ENCODE measurements at places on chromosomes 5 and 9.

DNA sequence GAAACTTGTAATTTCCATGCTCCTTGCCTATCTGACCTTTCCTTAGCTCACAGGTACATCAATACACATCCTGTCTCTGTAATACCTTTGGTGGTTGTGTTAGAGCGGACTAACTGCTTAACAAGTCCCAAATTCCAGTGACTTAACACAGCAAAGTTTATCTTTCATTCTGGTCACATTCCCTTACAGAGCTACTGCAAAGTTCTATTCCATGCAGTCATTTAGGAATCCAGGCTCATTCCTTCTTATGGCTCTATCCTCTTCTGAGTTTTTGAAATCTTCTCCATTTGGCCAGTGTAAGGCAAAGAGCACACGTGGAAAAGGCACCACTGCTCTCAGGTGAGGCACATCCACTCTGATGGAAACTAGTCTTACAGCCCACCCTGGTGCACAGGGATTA lies 238.6 kb upstream of the ANKRD55 start:
- no peak for DNase-seq

- DNase-seq: no peak
These were observed 52.2 kb downstream of the SLC36A1 start for GRCh38 chr5:151499501-151500035.

- no peak for DNase-seq
These were observed 60.1 kb upstream of the SLC30A5 start for GRCh38 chr5:69033690-69034089.

- DNase-seq: no peak
These were observed 339.7 kb downstream of the TMEM232 start for GRCh38 chr5:110386782-110387181.

DNA sequence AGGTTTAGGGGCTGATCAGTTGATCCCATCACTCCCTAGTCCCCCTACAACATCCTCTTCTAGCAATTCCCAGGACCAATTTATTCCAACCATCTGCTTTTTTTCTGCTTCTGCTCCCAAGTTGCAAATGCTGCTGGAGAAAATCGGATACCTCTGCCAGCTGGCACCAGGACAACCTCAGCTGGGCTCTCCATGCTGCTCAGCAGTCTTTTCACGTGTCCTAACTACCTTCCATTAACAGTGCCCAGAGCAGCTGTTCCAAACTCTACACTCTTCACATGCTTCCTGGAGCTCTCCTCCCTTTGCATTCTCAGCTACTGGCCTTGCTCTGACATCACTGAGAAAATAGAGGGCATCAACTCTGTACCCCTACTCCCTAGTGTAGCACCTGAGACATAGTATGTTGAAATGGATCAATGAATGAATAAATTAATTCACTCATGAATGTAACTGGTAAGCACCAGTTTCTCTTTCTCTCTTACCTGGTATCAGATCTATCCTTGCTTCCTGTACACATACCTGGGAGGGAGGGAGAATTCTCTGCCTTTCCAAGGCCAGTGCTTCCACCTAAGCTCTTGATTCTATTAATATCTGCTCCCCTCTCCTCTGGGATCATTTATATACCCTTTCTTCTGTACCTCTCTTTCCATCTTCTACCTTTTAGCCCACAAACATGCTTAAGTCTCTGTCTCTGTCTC lies 191.0 kb downstream of the RAB3C start:
- no peak for DNase-seq

DNA sequence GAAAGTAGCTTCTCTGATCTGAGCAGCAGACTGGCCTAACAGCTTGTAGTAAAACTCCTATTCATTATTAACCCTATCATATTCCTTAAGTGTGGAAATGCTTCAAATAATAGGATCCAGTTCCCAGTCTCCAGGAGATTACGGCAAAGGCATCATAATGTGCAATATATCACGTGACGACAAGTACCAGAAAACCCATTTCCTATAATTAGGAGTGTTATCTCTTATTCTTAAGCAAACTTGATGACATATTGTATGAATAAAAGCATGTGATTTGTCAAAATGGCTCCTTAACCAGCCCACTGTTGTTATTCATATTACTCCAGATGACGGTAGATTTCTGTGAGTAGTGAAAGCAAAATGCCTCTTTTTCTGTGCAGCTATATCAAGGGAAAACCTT lies 2.9 kb downstream of the SV2C start:
- no peak for DNase-seq
